ENCODE measurements at places on chromosomes 5 and 9.

GRCh38 chr9:90927496-90927895 is 125.9 kb downstream of the SYK start:
- no peak for DNase-seq

GRCh38 chr9:98784831-98785806 is 11.2 kb downstream of the ANKS6 start:
- no peak for DNase-seq

GRCh38 chr9:9612270-9612669 is 1000.5 kb downstream of the PTPRD start:
- peak; percentile 30 for DNase-seq

- DNase-seq: peak; percentile 47
Measured at GRCh38 chr9:69671879-69672595, at the start of gene APBA1. APBA1 (minus strand) TSS chr9:69672371.

GRCh38 chr5:36875051-36875789 is 1.3 kb upstream of the NIPBL start:
- peak; percentile 47 for DNase-seq

GRCh38 chr5:78693339-78693738 is 44.8 kb upstream of the LHFPL2 start:
- DNase-seq: no peak

- no peak for DNase-seq
Measured at GRCh38 chr9:81377320-81377719, 312.0 kb downstream of the TLE1 start.
